ENCODE measurements at places on chromosomes 2 and 18.

DNA sequence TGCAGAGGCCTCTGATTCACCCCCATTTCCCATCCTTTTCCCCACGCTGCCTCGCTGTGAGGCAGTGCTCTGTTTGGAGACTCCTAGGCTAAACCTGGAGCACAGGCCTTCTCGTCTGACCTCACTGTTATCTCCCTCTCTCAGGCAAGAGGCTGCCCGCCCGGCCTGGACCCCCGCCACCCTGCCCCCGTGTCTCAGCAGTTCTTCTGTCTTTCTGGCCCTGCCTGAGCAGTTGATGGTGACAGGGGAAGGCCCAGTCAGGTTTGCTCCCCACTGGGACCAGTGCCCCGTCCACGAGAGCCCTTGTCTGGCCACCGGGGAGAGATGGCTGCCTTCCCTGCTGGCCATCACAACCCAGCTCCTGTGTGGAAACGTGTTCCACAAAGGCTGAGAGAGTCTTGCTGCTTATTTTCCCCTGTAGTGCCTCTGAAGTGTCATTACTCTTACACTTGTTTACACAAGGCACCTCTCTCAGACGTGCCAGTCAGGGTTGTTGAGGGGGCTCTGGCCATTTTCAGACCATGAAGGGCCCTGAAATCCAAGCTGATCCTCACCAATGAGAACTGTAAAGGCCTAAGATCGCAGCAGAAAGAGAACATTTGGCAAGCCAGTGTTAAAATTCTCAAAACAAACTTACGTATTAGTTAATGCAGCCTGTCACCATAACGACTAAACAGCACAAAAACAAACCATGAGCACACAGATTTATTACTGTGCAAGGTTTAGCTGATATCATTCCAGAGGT, 210.9 kb downstream of the NDUFA10 start:
- no peak for DNase-seq

DNA sequence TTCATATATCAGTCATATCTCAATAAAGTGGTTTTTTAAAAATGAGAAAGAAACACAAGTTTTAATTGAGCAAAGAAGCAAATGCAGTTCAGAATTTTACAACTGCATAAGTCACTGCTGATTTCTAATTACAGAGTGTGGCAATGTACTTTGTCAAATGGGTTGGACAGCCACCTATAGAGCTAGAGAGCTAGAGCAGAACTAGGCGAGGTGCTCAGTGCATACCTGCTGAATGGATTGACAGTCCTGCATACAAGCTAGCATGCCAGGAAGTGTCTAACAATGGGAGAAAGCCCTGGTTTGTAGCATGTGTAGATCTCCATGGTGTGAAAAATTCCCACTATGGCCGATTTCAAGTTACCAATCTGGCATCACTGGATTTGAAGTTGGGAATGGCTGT, 106.3 kb upstream of the CDCA7 start:
- no peak for DNase-seq

- DNase-seq = no peak
Observed at GRCh38 chr2:62814123-62814522, 108.6 kb downstream of the EHBP1 start.

DNA sequence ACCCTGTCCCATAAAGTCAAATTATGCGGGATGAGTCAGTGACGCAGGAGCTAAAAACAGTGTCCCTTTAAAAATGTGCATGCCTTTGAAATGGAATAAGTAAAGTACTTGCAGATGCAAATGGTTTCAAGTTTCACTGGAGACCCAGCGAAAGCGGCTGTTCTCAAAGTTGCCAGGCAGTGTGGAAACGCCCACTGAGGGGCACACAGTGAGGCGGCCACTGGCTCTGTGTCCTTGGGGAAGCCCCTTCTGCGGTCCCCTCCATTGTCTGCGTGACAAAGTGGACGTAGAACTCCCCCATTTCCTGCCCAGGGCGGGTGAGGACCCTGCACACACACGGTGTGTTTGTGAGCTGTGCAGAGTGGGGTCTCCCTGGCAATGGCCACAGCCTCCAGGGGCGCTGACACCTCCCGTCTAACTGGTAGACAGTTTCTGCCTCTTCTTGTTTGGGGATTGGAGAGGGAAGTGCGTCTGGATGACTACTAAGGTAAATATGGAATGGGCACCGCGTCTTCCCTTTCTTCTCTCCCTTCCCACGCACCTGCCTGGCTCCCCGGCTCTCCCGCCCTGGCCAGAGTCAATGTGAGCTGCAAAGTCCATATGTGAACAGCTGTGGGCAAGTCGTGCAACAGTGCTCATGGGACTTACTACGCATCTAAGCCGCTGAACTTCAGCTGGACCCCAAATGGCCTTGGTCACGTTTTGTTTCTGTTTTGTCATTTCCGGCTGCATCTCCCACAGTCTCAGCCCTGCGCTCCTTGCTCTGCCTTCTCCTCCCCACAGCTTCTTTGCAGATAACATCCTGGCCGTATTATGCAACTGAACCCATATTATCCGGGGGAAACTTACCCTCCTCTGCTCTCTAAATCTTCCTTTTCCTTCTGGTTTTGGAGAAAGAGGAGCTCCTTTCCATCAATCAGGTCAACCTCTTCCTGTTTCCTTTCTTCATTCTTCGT, 33.7 kb upstream of the ZNF516 start:
- DNase-seq = no peak

DNA sequence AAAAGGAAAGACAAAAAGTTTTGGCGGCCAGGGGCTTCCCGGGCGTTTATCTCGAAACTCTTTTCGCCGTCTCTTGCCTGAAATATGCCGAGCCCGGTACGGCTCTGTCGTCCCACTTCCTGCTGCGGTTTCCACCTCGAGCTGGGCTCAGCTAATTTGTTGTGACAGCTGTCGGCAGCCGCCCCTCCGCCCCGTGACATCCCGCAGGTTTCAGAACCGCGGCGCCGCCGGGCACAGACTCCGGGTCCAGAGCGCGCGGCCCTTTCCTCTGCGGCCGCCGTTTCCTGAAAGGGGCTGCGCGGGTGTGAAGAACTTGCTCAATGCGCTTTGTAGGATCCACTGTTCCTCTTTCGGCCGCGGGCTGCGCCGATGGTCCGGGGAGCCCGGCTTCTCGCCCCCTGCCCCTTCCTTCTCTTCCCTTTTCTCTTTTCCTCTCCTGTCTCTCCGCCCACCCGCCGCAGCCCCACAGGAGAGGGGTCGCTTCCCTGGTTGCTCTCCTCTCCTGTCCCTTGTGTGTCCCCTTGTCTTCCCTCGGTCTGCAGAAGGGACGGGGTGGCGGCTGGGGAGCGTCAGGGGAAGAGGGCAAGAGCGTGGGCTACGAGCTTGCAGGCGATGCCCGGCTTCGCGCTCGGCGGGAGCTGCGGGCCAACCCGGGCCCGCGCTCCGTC, 648 bp downstream of the ARID5A start:
- DNase-seq = peak; percentile 60

DNA sequence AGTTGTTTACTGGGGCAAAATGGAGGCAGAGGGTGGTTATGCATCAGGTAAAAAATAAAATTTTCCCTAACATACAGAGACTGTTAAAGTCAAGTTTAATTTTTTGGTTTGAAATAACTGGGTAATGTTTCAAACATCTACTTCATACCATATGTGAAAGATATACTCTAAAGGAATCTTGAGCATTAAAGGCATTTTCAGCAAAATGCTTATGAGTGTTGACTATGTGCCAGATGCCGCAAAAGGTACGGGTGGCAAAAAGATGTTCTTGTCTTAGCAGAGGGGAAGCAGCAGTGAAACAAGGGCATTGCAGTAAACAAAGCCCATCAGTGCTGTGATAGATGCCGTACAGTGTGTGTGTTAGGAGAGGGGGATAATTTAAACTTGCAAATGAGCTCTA, 263.1 kb upstream of the ID2 start:
- no peak for DNase-seq

DNA sequence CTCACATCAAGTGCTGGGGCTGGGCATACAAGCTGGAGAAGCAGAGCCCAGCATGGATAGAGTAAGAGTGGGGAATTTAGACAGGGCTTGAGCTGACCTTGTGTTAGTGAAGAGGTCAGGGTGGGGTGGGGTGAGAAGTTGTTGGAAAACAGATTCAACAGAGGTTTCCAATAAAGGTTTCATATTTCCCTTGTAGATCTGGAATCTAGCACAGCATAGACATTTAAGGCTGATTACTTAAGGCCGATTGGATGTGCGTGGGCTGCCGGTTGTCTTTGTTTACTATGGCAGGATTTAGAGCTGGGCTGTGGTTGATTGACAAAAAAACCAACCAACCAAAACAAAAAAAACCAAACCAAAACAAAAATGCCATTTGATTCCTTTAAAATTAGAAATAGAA, 114.9 kb upstream of the SEC11C start:
- DNase-seq = no peak

DNA sequence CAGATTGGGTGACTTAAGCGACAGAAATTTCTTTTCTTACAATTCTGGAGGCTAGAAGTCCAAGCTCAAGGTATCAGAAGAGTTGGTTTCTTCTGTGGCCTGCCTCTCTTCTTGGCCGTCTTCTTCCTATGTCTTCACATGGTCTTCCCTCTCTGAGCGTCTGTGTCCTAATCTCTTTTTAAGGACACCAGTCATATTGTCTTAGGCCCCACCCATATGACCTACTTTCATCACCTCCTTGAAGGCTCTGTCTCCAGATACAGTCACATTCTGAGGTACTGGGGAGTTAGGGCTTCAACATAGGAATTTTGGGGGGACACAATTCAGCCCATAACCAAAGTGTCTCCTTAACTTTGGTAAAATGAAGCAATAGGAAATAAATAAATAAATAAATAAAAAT, 110.9 kb upstream of the EPC2 start:
- DNase-seq = no peak

- no peak for DNase-seq
Observed at GRCh38 chr18:46899274-46899948, 17.9 kb downstream of the PIAS2 start.

DNA sequence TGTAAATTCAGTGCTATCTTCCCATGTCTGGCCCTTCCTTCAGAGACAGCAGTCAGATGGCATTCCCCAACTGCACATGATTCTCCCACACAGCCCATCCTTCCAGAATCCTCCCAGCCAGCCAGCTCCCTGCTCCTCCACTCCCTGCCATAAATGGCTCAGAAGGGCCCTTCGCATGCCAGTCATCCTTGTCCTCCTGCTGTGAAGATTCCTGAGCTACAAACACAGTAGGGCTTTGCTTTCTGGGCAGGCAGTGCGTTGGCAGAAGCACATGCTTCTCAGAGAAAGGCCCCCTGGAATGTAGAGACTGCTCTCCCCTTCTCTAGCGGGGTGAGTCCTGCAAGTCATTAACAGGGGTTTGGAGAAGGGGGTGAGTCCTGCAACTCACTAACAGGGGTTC, 71.9 kb downstream of the TEX51 start:
- DNase-seq = no peak

- DNase-seq = peak; percentile 51
Observed at GRCh38 chr18:36942264-36942663, 113.3 kb downstream of the KIAA1328 start.

DNA sequence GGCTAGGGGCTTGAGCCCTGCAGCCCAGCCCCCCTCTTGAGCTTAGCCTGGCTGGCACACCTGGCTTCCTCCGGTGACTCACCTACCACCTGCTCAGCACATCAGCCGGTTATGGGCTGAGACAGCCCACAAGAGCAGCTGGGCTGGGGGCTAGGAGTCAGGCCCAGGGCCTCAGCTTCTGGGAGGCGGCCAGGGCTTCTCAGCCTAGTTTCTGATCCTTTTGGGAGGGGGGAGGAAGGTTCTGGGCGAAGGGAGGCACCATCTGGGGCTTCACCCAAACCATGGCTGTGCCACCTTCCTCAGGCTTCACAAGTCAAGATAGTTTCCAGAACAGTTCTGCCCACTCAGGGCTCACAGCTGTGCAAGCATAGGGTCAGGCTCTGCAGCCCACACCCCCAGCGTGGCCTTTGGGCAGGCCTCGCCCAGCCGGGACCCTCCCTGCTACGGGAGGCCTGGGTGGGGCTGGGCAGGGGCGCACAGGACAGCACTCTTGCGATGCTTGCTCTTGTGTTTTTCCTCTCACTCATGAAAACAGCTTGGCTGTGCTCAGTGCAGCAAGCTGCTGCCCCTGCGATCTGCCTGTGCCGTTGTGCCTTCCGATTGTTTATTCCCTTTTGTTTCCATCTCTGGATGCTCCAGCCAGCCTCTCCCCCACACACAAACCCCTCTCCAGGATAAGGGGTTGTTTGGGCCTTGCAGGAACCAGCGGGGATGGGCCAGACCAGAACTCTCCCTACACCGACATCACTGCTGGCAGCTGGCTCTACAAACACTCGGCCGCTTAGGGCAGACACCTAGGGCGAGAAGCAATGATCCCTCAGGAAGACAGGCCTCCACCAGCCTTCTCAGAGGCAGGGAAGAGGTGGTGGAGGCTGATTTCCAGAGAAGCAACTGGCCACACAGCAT, 26.1 kb upstream of the SEMA4C start:
- DNase-seq = no peak

DNA sequence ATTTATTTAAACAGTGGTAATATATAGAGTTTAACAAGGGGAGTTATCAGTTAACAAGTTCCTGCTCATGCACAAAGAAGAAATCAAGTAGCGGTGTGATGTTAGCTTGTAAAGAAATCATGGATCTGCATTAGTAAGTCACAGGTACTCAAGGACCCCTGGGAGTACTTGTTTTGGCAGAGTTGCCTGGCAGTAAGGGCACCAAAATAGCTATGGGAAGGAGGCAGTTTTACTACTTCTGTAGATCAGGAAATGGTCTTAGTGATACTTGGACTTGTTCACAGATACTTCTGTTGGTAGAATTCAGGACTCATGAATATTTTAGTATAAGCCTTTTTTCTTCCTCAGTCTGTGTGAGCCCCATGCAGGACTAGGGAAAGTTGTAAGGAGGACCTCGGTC, 107.3 kb upstream of the IL1R2 start:
- DNase-seq = no peak

DNA sequence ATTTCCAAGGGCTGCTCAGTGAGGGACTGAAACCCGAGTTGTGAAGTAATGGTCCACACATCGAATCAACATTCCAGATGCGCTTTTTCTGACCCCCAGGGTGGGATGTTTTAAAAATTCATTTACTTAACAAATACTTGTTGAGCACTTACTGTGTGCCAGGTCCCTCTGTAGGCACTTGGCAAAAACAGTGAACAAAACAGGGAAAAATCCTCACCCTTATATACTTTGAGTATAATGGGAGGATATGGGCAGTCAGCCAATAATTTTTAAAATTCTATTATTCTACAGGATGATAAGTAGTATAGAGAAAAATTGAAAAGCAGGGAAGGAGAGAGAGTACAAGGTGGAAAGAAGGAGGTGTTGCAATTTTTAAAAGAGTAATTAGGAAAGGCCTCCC, 31.3 kb upstream of the AFTPH start:
- no peak for DNase-seq

DNA sequence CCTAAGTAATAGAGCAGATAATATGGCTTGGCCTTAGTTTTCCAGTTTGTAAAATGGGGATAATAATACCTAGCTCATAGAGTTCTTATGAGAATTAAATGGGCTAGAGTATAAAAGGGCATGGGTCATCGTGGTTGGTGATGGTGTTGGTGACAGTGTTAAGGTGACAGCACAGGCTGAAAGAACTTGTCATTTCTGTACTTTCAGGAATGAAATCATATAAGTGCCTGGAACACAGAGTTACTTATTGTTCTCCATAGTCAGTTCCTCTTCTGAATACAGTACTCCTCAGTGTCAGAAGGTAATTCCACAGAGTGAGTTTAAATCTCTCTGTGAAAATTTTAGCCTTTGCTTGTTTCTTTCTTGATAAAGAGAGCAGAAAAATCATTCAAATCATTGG, 42.4 kb downstream of the KIF5C start:
- DNase-seq = no peak

- DNase-seq = no peak
Observed at GRCh38 chr2:232779934-232780333, 3.6 kb upstream of the KCNJ13 start.

- no peak for DNase-seq
Observed at GRCh38 chr18:48066225-48066652, 135.8 kb upstream of the SMAD2 start.
